ENCODE measurements at places on chromosomes 16 and 17.

GRCh38 chr17:1931844-1932579 lies 93.1 kb downstream of the RTN4RL1 start:
- DNase-seq = no peak

DNA sequence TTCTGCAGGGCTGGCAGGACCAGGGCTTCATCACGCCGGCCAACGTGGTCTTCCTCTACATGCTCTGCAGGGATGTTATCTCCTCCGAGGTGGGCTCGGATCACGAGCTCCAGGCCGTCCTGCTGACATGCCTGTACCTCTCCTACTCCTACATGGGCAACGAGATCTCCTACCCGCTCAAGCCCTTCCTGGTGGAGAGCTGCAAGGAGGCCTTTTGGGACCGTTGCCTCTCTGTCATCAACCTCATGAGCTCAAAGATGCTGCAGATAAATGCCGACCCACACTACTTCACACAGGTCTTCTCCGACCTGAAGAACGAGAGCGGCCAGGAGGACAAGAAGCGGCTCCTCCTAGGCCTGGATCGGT lies 1.4 kb downstream of the CDK5R1 start:
- no peak for DNase-seq

DNA sequence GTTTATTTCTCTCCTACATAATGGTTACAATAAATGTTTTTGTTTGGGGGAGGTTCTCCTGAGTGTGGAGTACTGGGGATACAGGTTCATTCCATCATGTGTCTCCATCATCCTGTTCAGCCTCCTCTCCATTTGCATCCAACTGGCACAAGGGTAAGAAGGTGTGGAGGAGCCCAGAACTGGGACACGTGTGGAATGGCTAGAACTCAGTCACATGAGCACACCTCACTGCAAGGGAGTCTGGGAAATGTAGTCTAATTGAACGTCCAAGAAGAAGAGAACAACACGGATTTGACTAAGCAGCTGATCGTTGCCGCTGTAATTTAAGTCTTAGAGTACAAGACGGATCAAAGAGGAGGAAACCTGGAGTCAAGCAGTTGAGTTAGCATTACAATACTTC lies 6.1 kb downstream of the OR1A1 start:
- no peak for DNase-seq

GRCh38 chr16:17512636-17513220 lies 42.0 kb upstream of the XYLT1 start:
- no peak for DNase-seq

- DNase-seq = no peak
Measured at GRCh38 chr16:82300374-82300951, 130.4 kb upstream of the MPHOSPH6 start.

GRCh38 chr16:86044881-86045590 lies 146.1 kb downstream of the IRF8 start:
- DNase-seq = peak; percentile 46

GRCh38 chr16:24858219-24859041 lies 12.7 kb downstream of the SLC5A11 start:
- peak; percentile 46 for DNase-seq

- no peak for DNase-seq
Measured at GRCh38 chr17:68382582-68383085, 74.7 kb downstream of the WIPI1 start.

DNA sequence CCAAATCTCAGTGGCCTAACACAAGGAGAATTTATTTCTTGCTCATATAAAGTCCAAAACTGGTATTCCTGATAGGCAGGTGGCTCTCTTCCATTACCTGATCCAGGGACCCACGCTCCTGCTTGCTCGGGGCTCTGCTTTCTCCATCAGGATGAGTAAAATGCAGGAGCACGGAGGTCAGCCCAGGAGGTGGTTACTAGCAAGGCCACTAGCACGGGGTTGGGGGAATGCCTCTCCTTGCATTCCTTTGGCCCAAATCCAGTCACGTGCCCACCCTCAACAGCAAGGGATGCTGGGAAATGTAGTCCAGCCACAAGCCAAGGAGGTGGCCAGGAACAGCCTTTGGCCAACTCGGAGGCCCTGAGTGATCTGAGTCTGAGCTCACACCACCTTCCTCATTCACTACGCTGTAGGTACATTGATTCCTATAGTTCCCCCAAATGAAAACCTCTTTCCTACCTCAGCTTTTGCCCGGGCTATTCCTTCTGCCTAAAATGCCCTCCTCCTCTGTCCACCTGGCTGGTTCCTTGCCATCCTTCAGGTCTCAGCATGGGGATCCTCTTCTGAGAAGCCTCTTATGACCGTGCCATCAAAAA lies 38.3 kb upstream of the HAPSTR1 start:
- DNase-seq = no peak

DNA sequence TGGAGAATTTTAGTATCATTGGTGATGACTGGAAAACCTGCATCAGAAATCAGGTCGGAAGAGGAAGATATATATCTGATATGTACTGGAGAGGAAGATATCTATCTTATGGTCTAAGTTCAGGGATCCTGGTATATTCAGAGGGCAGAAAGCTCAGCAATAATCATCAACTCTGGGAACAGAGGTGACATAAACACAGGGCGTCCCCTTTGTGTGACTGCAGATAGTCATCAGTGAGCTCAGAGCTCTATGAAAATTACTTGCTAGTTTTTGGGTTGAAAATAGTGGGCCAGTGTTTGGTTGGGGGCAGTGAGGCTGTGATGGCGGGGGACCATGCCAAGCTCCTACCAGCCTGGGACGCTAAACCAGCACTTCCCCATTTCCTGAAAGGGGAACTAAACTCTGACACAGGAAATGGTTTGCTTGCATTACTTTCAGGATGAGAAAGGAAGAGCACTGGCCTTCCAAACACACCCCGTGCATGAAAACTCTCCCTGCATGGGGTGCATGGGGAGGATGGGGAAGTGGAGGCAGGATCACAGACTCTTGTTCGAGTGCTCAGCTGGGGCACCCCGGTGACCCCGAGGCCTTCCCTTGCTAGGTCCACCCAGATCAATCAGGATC lies 15.8 kb downstream of the NOD2 start:
- DNase-seq = no peak

- no peak for DNase-seq
Measured at GRCh38 chr17:77942112-77942988, 16.2 kb upstream of the TNRC6C start.

DNA sequence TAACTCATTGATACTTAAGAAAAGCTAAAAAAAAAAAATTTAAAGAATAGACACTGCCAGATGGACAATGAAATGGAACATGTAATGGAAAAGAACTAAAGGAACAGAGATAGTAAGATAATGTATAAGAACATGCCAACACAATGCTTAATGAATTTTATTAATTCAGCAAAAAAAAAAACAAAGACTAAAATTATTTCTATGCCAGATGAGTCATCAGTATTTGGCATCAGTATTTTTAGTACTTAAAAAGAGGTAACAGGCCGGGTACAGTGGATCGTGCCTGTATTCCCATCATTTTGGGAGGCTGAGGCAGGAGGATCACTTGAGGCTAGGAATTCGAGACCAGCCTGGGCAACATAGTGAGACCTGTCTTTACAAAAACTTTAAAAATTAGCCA lies 168.5 kb downstream of the CYB561 start:
- no peak for DNase-seq

DNA sequence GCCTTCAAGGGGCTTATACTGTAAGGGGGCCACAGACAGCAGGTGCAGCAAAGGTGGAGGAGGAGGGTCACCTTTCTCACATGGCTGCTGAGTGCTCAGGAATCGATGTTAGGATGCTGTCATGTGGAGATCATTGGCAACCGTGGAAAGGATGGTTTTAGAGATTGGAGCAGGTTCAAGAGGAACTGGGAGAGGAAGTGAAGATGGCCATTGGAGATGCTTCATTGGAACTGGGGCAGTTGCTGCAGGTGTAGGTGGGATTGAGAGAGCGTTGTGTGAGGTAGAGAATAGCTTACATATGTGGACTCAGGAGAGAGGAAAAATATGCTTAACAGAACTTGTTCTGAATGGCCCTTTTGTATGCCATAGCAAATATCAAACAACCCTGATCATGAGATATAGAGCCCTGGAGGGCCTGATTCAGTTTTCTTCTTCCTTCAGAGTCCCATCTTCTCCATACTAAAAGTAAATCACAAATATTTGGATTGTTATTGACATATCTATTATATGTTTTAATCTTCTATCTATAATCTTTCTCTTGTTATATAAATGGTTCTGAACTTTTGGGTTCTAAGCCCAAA lies 40.8 kb downstream of the LDHD start:
- no peak for DNase-seq

- peak; percentile 62 for DNase-seq
Measured at GRCh38 chr17:8122924-8123694, 797 bp downstream of the HES7 start.

GRCh38 chr17:78723001-78723796 lies 58.9 kb downstream of the CYTH1 start:
- no peak for DNase-seq
